Activated CD8-positive, alpha-beta memory T cell treated with anti-CD3 and anti-CD28 coated beads for 48 hours (primary cell): ENCODE measurements at places on chromosomes 7 and 10.

- DNase-seq: no peak
Observed at GRCh38 chr7:32071466-32072091, 1.4 kb upstream of the PDE1C start.

DNA sequence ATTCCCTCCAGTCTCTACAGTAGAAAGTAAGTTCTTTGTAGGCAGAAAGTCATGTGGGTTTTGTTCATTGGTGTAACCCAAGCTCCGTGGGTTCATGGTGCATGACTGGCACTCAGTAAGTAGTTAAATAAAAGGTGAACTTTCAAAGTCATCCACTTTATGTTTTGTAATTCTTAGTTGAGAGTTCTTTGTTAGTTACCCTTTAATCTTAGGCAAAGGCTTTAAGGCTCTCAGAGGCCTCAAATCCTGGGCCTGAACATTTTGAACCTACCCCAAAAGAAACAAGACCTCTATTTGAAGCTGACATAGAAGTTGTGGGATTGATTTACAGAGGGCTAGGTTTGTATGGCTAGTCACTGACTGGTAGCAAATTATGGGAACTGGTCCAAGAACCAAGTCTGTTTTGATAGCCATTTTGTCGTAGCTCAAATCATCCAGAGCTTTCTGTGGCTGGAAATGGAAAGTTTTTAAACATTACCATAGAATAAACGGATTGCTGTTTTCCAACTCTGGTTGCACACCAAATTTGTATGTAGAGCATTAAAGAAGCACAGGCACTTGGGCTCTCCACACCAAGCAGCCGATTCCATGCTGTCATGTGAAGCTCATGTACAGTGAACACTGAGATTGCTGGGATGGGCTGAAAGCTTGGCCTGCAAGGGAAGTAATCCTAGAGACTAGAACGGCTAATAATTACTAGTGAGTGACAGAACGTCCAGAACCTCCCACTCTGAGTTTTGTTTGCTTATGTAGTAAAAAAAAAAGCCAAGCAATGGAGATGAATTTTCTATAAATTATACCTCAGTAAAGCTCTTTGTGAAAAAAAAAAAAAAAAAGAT, 53.5 kb downstream of the DENND11 start:
- no peak for DNase-seq

DNA sequence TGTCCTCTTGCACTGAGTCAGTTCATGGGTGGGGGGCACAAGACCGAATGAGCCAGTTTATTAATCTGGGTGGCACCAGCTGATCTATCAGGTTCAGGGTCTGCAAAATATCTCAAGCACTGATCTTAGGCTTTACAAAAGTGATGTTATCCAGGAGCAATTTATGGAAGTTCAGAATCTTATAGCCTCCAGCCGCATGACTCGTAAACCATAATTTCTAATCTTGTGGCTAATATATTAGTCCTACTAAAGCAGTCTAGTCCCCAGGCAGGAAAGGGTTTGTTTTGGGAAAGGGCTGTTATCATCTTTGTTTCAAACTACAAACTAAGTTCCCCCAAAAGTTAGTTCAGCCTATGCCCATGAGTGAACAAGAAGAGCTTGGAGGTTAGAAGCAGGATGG, 33.9 kb downstream of the AKR1C8 start:
- no peak for DNase-seq

DNA sequence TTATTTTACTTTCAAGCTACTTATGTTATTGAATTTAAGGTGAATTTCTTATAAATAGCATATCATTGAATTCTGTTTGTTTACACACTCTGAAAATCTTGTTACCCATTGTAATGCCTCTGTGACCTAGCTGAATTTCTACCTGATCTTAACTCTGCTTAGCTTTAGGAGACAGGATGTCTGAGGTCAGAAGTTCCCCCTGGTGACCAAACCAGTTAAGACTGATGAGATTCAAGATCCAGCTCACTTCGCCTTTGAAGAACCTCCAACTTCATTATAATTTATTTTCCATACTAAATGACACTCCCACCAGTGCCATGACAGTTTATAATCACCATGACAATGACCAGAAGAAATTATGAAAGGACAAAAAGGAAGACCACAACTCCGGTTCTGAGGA, 213.4 kb upstream of the CDC14C start:
- DNase-seq: no peak

GRCh38 chr10:109358325-109358724, 565.0 kb downstream of the XPNPEP1 start:
- no peak for DNase-seq

DNA sequence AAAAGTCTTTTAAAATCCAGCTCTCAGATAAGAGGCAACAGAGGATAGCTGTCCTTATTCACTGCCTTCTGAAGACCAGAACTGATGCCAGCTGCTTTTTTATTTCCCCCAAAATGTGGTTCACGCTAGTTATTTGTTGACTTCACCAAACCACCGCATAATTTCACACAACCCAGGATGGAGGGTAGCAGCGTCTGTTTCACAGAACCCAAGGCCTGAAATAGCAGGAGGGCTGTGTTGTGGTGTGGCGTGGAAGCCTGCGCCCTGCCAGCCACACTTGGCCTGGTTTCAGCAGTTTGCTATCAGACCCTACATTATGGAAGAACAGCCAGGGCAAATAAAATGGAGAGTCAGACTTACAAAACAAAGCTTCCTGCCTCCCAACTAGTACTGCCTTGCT, 155.4 kb downstream of the DYNC1I1 start:
- DNase-seq: no peak

- no peak for DNase-seq
Observed at GRCh38 chr10:80473692-80474596, 19.8 kb downstream of the TSPAN14 start.

GRCh38 chr7:133275446-133276095, 22.7 kb downstream of the EXOC4 start:
- DNase-seq: no peak

DNA sequence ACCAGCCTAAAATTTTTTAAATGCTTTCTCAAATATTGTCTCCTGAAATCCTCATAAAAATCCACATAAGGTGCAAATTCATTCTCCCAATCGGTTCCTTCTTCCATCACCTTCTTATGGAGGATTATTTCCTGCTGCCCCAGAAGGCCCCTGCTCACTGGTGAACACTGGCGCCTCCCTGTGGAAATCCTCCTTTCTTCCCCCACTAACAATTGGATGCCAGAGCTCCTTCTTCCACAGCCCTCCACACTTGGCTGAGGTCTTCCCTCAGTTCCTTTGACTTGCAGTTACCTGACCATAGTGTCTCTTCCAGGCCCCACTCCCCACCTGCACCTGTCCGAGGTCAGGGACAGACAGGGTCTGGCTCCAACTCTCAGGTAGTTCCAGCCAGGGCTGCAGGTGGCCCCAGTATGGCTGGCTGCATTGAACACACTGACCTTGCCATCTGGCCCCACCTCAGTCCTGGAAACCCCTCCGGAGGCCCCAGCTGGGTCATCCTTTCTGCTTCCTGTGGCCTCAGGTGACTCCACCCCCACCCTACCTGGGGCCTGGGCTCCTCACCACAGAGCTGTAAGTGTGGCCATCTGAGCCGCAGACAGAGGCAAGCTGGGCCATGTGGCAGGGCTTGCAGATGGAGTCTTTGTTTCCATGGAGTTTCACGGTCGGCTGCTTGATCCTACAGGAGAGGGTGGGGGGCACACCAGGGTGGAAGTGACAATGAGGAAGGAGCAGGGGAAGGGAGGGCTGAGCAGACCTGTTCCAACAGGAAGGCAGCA, 18.4 kb downstream of the SPOCK2 start:
- no peak for DNase-seq

DNA sequence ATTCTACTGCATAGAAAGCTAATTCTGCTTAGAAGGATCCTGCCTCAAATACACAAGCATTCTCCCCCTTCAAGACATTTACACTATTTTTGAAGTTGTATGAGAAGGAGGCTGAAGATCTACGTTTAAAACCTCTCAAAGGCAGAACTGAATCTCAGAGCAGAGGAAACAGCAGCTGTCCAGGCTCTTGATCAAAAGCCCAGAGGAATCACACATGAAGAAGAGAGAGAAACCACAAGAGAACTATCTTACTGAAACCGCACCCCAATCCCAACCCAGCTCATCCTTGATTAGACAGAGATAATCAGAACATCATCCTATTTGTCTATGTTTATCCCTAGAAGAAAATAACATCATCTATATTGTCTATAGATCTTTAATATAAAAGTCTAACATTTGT, 2.2 kb upstream of the DNAJC1 start:
- DNase-seq: no peak

DNA sequence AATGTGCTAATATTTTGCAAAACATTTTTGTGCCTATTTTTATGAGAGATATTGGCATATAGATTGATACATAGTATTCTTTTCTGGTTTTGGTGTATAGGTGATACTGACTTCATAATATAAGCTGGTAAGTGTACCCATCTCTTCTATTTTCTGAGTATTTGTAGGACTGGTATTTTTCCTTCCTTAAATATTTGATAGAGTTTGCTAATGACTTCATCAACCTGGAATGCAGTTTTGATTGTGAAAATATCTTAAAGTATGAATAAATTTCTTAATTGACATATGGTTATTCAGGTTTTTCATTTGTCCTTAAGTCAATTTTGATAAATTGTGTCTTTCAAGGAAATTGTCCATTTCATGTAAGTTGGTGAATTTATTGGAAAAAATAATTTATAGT, 6.1 kb upstream of the SCRN1 start:
- DNase-seq: no peak

GRCh38 chr10:102869258-102870198, at the start of gene AS3MT:
Gene AS3MT, plus strand, starts transcription at chr10:102869470. Its CDS starts 123 bp downstream, at chr10:102869593.
- no peak for DNase-seq

DNA sequence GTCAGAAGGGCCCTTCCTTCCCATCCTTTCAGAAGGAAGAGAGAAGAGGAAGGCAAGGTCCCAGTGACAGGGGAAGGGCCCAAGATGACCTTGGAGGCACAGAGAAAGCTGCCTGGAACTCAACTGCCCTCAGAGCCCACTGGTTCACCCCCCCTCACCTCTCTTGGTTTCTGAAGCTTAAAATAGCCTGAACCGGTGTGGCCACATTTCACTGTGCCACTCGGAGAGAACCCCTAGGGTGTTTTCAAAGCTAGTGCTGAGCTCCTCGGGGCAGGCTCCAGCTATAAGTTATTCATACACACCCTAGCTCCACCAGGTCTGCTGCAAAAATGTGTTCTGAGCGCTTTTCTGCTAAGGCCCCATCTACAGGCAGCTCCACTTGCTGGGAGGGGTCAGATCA, 60.9 kb upstream of the ADRB1 start:
- DNase-seq: no peak

- no peak for DNase-seq
Observed at GRCh38 chr10:125015356-125015944, 73.5 kb downstream of the ZRANB1 start.

DNA sequence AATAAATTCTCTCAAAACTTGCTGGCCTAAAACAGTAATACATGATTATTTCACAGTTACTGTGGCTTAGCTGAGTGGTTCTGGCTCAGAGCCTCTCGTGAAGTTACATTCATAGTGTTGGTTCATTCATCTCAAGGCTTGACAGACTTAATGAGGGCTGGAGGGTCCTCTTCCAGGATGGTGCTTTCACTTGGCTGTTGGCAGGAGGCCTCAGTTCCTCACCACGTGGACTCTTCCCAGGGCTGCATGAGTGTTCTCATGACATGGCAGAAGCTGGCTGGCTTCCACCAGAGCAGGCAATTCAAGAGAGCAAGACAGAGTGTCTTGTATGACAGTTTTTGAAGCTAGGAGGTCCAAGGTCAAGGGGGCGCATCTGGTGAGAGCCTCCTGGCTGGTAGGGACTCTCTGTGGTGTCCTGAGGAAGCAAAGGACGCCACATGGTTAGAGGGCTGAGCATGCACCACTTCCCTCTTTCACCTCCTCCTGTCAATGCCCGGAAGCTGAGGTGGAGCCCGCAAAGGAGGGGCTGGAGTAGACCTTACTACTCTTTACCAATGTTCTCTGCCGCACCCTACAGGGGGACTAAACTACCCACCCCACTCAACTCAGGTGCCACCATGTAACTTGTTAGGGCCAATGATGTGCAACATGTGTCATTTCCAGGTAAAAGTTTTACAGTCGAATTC, 58.2 kb upstream of the YAE1 start:
- no peak for DNase-seq

GRCh38 chr7:43569424-43569823, 13.5 kb upstream of the STK17A start:
- no peak for DNase-seq

GRCh38 chr10:33588974-33589600, 254.6 kb upstream of the NRP1 start:
- DNase-seq: no peak

DNA sequence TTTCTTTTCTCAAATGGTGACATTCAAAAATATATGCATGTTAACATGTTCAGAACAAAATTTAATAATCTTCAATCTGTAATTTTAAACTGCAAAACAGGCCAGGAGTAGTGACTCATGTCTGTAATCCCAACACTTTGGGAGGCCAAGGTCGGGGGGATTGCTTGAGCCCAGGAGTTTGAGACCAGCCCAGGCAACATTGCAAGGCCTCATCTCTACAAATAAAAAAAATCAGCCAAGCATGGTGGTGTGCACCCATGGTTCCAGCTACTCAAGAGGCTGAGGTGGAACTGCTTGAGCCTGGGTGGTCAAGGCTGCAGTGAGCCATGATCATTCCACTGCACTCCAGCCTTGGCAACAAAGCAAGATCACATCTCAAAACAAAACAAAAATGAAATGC, 394.3 kb downstream of the PARD3 start:
- no peak for DNase-seq

DNA sequence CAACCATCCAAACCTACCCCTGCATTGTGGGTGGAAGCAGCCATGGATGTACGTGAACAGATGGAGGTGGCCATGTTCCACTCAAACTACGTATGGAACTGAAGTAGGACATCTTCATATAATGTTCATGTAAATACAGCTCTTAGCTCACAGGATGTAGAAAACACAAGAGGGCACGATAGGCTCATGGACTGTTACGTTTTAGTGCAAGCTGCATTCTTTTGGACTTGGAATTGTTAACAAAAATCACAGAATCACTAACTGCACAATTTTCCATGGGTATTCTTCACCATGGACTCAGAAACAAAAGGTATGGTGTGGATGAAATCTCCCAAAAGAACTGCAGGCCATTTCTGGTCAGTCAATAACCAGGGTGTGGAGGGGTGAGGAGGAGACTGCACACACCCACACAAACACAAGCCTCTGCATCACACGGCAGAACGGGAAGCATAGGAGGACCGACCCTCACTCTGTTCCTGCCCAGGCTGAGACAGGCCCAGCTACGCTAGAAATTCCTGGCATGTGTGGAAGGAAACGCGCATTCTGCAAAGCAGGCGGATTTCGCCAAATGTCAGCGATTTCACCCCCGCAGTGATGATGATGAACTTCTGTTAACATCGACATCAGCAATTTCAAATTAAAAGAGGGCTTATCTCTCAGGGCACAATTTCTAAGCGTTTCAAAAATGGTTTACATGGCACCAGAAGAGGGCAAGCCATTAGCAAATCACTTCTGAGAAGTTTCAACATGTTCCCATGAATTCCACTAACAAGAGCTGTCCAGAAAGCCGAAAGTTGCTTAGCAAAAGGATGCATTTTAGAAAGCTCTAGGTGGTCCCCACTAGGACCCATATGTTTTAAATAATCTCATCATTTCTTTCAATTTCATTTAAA, 149.0 kb downstream of the TNS3 start:
- DNase-seq: no peak

GRCh38 chr10:81498011-81498551, 376.9 kb upstream of the NRG3 start:
- no peak for DNase-seq

GRCh38 chr10:122327237-122328206, 47.0 kb upstream of the PLEKHA1 start:
- no peak for DNase-seq
